Fibroblast of upper back skin (primary cell): ENCODE measurements at places on chromosomes 13 and 19.
A peak's percentile ranks its signal among the peaks of the same experiment; 100 is the strongest.

DNA sequence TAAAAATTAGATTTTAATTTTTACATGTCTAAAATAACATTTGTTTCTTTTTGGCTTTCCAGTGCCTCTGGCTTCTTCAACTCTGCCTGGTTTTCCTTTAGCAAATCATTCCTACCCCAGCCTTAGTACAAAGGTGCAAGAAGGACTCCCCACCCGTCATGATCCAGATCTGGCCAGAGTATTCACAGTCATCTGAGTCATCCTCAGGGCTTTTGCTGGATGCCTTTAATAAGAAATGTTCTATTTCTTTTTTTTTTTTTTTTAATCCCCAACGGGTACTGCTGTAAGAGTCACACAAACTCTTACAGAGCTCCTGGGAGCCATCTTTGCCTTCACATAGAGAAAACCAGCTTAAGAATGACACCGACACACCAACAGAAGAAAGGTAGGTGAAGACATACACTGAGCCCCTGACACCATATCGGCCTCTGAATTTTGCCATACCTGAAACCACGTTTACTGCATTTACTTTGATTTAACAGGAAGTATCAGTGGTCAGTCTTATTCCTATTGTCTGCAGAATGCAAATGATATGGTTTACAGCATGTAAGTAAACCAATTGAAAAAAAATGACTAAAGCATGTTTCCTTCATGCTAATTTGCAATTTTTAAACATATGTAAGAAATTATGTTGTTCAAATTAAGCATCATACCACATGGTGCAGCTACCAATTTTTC lies 184.4 kb downstream of the NALCN start:
- peak; percentile 26 for DNase-seq

- no peak for DNase-seq
Observed at GRCh38 chr19:28575816-28576215, 637.1 kb downstream of the UQCRFS1 start.

DNA sequence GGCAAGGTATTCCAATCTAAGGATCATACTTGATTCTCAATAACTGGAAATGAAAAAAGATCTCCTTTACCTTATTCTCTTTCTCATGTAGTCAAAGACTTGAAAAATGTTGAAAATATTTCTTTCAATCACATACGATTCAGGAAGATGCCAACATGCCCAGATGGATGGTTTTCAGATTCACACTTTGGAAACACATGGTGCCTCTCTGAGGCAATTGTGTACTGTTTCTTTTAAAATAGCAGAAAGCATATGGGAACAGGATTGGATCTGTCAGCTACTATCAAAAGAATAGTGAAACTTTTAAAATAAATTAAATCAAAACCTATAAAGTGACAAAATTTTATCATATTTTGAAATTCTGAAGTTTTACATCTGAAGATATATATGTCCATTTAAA lies 222.4 kb downstream of the SPRY2 start:
- no peak for DNase-seq

- no peak for DNase-seq
Observed at GRCh38 chr19:801861-802497, 4.7 kb downstream of the PTBP1 start.

GRCh38 chr19:13104848-13105711 lies 2.4 kb upstream of the LYL1 start:
- DNase-seq: no peak

DNA sequence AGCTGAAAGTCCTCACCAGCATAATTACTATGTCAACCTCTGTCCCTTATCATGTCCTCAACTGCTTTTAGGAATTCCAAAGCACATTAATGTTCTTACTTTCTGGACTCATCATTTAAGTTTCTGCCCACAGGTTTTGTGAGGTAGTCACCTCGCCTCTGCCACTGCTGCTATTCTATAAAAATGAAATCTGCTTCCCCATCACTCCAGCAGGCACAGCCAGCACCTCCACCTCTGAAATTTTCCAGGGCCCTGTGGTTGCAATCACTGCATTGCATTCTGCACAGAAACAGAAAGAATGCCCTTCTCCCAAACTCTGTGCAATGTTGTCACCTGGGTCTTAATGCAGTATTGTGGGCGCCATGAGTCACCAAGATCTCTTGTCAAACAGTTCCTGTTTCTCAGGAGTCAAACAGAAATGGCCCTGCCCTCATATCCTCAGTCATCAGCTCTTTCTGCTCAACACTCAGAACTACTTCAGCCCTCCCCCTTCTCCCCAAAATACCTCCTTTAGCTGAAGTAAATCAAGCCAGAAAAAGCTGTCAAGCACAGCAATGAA lies 529.2 kb upstream of the NBEA start:
- DNase-seq: peak; percentile 44

GRCh38 chr13:112873851-112874750 lies 94.9 kb upstream of the MCF2L start:
- peak; percentile 58 for DNase-seq

GRCh38 chr13:94556041-94556440 lies 39.9 kb downstream of the TGDS start:
- DNase-seq: no peak

DNA sequence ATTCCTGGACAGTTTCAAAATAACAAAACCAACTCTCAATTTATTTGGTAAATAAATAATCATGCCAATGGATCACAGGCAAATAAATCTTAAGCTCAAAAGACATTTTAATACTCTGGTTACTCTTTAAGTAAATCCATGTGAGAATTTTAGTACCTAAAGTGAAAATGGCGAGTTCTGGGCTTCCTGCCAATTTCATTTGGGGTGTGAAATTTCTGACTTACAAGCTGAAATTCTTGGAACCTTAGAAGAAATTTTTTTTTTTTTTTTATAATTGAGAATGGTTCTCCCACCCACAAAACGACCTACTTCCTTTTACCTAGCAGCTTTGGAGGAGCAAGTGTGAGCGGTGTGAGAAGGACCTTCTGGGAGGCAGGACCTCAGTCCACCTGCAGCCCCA lies 354.5 kb upstream of the NBEA start:
- peak; percentile 35 for DNase-seq

- DNase-seq: no peak
Observed at GRCh38 chr13:58907347-58907746, 1256.4 kb downstream of the DIAPH3 start.

DNA sequence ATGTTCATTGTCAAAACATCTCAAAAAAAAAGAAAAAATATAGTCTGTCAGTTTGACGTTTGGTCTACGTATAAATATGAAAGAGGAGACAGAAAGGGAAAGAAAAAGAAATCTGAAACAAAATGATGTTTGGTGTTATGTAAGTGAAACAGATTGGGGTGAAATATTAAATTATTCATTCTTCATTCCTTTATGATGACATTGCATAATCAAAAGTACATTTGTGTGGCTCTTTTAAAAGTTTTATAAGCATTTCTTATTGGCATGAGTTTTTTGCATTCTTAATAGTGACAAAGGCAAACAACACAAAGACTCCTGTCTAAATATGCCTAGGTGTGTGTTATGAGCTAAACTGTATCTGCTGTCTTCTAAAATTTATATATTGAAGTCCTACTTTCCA lies 232.6 kb downstream of the EFNB2 start:
- no peak for DNase-seq

- DNase-seq: peak; percentile 34
Observed at GRCh38 chr13:68697551-68697950, 1410.1 kb upstream of the ATXN8OS start.

GRCh38 chr19:18847549-18848463 lies 16.0 kb downstream of the UPF1 start:
- DNase-seq: peak; percentile 60

DNA sequence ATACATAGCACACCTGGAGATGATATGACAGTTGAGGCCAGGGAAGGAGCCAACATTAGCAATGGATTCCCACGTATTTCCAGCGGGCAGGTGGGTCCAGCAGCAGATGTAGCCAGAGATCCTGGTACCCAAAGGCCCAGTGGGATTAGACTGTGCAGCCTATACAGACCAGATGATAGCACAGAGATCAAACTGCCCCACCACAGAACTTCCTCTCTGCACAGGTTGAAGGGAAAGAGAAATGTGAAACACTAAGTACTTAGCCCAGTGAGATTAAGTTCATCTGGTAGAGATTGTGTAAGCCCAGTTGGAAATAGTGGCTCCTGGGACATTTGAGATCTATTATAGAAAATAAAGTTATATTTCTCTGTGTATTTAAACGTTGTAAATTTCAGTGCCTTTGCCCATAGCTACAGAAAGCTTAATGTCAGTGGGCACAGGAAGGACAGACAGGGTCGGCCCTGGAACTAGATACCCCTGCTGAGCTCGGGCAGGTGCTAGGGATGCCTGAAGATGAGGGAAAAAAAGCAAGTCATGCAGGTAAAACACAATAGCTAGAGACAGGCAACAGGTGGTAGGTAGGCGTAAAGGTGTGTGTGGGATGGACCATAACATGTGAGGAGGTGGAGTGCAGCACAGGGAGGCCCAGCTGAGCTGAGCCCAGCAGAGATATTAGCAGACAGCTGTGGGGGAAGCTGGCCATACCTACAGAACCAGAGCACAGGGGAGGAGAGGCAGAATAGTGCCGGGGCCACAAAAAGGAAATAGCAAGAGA lies 27.3 kb upstream of the SPATA13 start:
- DNase-seq: no peak

GRCh38 chr13:77172650-77173049 lies 145.7 kb upstream of the FBXL3 start:
- DNase-seq: no peak

DNA sequence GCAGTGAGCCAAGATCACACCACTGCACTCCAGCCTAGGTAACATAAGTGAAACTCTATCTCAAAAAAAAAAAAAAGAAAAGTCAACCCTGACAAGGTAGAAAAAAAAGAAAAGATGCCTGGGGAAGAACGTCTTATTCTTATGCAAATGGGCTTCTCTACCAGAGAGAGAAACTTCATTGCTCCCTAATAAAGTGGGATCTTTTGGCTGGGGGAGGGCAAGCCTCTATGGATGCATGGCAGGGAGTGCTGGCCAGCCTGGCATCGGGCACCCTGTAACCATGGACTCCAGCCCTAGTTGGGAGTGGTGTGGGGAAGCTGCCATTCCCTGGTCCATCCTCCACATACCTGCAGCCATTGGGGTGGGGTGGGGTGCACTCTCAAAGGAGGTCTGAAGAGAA lies 30.7 kb upstream of the ZNF728 start:
- DNase-seq: no peak

DNA sequence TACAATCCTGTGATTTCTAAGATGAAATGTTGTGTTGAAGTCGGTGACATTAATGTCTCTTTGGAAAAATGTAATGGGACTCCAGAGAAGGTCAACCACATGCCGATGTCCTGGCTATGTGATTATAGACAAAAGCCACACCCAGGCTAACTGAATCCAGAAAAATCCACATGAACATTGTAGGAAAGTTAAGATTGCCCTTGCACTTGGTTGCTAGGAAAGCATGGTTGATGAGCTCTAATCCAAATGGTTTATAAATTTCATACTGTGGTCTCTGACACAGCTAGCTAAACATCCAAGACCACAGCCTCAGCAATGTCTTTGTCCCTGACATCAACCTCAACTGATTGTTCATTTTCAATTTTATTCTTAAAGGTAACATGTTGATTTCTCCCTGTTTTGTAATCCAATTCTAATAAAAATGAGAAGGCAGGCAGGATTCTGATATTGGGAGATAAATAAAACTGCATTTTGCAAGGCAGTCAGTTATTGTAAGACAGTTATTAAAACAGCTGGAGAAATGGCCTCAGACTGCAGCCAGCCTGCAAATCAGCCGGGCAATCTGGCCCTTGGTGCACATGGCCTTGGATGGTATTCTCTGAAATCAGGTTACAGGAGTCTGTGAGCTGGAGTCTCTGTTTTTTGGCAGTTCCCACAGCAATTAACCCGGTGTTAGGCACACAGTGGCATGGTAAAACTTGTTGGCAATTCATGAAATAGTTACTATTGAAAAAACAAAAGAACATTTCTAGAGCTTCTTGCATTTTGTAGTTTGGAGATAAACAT lies 93.9 kb downstream of the STARD13 start:
- peak; percentile 71 for DNase-seq

DNA sequence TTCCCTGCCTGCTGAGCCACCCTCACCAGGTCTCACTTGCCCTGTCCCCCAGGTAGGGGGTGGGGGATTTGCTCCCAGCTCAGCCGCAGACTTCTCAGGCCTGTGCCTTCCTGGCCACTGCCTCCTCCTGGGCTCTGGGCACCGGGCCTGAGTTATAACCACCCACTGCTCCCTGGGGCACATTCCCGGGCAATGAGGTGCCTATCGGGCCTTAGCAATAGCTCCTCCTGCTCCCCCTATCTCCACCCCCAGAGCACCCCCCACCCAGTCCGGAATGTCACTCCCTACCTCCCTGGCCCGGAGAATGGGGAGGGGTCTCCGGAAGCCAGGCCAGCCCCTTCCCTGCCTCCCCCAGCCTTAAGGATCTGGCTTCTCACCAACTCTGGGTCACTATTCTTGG lies at the start of gene KLK5:
KLK5 (minus strand) TSS at position 129 of the 400 bp plus-strand sequence. CDS start 381 bp downstream, outside the sequence.
- DNase-seq: no peak

GRCh38 chr19:1109697-1110671 lies 6.2 kb downstream of the GPX4 start:
- DNase-seq: no peak

- no peak for DNase-seq
Observed at GRCh38 chr13:78065141-78065540, 146.5 kb upstream of the EDNRB start.

DNA sequence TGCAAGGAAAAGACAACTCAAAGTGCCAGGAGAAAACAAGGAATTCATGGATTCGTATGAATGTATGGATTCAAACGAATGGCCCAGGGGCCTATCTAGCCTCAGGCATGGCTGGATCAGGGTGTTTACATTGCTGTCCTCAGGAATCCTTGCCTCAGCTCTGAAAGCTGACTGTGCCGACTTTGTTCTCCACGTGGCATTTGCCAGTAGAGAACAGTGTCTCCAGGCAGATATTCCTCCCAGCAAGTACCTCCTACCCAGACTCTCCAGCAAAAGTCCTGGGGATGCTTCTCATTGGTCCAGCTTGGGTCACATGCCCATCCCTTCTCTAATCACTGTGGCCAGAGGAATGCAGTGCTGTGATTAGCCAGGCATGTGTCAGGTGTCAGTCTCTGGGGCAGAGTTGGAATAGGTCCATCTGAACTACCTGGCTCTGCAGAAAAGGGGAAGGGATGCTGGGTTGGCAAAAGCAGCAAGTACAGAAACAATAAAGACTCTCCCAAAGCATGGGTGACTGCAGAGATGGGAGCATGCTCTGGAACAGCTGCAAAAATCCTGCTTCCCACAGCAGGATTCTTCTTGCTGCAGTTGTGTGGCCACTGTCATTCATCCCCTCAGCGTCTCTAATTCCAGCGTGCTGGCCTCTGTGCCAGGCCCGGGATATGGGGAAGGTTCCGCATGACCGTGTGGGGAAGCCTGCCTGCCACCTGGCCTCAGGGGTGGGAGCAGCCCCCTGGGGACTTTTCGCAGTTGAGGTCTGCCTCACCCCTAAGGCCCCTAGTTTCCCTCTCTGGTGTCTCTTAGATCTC lies 30.0 kb downstream of the CCNE1 start:
- DNase-seq: peak; percentile 8

DNA sequence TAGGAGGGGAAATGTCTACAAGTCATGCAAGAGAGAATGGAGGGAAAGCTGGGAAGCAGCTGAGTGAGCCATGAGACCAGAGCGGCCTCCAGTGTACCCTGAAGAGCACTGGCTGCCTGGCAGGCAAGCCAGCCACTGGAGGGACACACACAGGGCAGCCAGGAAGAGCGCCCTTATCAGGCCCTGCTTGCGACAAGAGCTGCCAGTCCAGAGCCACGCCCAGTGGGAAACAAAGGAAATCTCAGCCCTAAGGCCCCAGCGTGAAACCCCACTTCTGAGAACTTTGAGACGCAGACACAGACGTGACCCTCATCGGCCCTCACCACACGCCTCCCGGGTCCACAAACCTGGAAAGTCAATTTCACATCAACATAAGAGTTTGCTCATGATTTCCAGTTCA lies 105.0 kb downstream of the STK24 start:
- no peak for DNase-seq

- DNase-seq: no peak
Observed at GRCh38 chr19:12821761-12822160, 12.6 kb downstream of the RTBDN start.
